ENCODE measurements at places on chromosomes 16 and 17. TPM values are rescaled to one million over a fixed set of nuclear protein-coding genes. Genes with fewer than 3 reads are reported as not detected.

GRCh38 chr17:41689497-41690299 is 1.0 kb downstream of the EIF1 start:
- peak overlapping the region; percentile 99 for H3K4me3 ChIP-seq
- DNase-seq, result no peak
- peaks cover 11% of the 10 kb centered on the region for H3K4me1 ChIP-seq
- peak overlapping the region; percentile 100 for H3K27ac ChIP-seq
- H3K27me3 ChIP-seq, result no peaks in the 10 kb centered on the region
- H3K36me3 ChIP-seq, result peaks cover 39% of the 10 kb centered on the region

DNA sequence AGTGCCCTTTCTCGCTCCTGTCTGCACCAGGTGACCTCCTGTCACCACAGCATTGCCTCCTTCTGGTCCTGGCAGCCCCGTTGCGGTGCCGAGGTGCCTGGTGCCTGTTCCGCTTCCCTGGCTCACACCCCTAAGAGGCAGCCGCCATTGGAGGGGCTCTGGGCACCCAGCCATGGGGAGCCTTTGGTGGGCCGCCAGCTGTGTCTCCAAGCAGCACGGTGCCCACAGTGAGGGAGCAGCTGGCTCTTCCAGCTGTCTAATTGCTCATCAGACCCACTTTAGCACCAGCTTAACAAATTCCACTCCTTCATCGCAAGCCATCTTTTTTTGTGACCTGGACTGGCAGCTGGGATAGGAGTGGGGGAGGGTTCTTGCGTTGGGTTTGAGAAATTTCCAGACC is 276.1 kb downstream of the SNX29 start:
- no peak overlapping the region for H3K4me3 ChIP-seq
- H3K27me3 ChIP-seq, result no peaks in the 10 kb centered on the region
- no peaks in the 10 kb centered on the region for H3K36me3 ChIP-seq
- DNase-seq, result no peak

DNA sequence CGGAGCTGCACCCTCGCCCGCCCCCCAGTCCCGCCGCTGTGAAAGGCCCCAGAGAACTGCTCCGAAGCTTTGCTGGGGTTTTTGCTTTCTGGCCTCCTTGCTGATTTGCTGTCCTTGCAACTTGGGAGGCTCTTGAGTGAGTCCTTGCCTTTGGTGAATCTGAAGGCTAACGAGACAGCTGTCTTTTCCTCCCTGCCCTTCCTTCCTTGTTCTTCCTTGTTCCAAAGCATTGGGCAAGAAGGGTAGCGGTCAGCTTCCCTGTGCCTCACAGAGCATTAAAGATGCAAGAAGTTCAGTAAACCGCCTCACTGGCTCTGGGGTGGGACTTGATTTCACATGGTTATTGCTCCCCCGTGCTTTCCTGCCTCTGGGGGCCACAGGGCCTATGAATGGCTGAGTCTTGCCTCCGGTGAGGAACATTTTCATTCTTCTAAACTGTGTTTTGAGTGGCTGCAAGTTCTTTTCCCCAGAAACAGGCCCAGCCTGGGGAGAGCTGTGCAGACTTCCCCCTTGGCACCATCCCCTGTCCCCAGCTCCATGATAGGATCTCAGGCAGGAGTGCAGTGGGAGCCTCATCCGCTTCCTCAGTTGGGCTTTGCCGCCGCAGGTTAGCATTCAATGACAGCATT is 1.4 kb downstream of the YPEL2 start:
- no peak for DNase-seq
- H3K4me1 ChIP-seq, result peaks cover 51% of the 10 kb centered on the region
- H3K4me3 ChIP-seq, result peak overlapping the region; percentile 94
- H3K27ac ChIP-seq, result peak overlapping the region; percentile 97

DNA sequence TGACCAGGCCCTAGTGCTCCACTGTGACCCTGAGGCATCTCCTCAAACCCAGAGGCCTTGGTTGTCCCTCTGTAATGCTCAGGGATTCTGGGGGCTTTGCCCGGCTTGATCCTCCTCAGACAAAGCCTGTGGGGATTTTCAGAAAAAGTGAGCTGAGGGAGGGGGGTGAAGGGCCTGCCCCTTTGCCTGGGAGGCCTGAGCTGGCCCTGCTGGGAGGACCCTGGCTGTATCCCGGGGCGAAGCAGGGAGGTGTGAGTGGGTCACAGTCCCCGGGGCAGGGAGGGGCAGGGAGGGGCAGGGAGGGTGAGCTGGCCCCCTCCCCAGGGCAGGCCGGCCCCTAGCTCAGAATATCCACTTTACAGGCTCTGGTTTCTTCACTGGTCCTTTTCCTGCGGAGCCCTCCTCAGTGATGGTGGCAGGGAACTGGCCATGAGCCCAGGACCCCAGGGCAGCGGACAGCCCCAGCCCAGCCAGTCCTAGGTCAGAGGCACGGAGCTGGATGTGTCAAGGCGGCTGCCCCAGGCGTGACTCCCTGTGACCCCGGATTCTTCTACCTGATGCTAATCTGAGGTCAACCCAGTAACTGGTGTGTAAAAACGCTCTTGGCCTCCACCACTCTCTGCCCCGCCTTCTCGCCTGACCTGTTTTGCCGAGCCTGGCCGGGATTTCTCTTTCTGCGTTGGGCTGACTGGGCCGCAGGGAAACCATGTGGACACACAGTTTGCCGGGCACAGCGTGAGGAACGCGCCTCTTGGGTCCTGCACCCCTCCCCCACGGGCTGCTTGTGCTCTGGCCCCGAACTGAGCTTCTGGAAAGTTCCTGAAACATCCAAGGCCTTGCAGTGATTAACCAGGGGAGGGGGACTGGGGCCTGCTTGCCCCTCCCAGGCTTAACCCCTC is 5.8 kb upstream of the FASN start:
- no peak overlapping the region for H3K27ac ChIP-seq
- H3K4me3 ChIP-seq, result no peak overlapping the region
- H3K27me3 ChIP-seq, result no peaks in the 10 kb centered on the region
- H3K4me1 ChIP-seq, result peaks cover 14% of the 10 kb centered on the region

DNA sequence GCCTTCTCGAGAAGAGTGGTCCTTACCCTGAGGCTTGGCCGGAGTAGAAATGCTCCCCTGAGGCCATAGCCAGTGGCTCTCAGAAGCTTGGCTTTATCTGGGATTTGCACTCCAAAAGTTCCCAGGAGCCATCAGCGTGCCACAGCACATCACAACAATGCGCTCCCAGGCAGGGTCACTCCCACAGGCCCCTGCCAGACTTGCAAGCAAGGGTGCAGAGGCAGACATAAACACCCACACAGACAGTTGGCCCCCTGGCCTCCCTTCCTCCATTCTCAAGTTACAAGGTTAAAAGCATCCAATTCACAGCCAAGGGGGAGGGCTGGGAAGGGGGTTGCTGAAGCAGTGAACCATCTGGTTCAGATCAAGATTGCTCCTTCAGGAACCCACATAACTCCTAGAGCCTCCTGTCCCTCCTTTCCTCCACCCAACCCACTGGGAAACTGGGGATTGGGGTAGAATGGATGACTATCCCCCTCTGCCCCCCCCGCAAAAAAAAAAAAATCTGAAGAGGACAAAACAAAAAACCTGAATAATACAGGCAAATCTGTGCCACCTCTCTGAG is 1.8 kb downstream of the ST3GAL2 start:
- H3K36me3 ChIP-seq, result no peaks in the 10 kb centered on the region
- H3K4me3 ChIP-seq, result peak overlapping the region; percentile 83
- H3K27me3 ChIP-seq, result no peaks in the 10 kb centered on the region
- DNase-seq, result no peak

DNA sequence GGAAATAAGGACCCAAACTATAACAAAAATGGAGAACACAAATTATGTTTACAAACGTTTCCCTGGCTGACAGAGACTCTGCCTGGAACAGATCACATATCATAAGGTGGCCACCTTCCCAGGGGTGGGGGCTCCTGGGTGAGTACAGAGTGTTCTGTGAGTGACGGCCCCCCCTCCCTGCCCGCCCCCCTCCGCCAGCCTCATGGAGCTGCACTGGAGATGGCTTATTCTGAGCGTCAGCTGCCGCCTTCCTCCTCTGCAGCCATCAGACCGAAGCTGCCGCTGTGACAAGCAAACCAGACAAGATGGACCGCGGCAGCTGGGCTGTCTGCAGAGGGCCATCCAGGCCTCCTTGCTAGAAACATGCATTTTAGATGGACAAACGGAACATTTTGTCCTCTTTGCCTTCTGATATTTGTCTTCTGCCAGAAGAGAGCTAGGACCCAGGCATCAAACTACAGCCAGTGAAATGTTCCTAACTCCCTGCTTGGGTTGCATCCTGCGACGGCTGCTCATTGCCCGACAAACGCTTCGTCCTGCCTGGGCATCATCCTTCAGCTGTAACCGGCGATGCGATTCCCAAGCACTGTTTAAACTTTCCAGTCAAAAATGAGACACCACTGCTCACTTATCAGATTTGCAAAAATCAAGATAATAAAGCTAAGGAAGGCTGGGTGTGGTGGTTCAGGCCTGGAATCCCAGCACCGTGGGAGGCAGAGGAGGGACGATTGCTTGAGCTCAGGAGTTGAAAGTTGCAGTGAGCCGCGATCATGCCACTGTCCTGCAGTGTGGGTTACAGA is 15.3 kb upstream of the RPTOR start:
- no peak overlapping the region for H3K4me3 ChIP-seq
- H3K27me3 ChIP-seq, result no peaks in the 10 kb centered on the region
- no peak for DNase-seq
- no peaks in the 10 kb centered on the region for H3K4me1 ChIP-seq

DNA sequence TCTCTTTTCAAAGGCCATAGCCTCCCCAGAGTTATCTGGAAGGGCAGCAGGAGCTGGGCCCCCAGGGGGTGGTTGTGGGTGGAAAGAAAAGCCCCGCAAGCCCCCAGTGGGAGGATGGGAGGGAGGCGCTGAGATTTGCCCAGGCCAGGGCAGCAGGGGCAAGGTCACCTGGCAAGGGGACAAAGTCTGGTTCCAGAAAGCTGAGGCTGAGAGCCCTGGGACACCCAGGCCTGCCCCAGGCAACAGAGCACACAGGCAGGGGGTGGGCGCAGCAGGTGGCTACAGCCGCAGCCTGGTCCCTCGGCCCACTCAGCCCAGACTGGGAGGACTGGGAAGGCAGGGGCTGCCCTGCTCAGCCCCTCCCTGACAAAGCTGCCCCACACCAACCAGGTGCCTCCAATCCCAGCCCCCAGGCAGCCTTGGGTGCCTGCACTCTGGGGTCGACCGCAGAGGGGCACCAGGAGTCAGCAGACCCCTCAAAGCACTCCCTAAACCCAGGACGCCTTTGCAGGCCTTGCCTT is 23.7 kb upstream of the GSG1L start:
- H3K4me3 ChIP-seq, result no peak overlapping the region
- no peak for DNase-seq
- H3K36me3 ChIP-seq, result no peaks in the 10 kb centered on the region
- H3K27ac ChIP-seq, result no peak overlapping the region
- no peaks in the 10 kb centered on the region for H3K4me1 ChIP-seq
- H3K27me3 ChIP-seq, result no peaks in the 10 kb centered on the region

DNA sequence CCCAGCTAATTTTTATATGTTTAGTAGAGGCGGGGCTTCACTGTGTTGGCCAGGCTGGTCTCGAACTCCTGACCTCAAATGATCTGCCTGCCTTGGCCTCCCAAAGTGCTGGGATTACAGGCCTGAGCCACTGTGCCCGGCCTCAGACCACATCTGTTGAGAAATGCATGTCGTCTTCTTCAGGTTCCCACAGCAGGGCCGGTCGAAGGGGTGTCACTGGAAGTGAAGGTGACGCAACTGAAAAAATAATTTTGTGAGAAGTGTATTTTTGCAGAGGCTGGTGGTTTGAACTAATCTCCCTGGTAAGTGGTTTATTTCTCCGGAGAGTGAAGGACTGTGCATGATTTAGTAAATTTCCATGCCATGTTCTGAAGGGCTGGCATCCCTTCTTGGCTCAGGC is 33.4 kb upstream of the IL34 start:
- no peak for DNase-seq
- no peak overlapping the region for H3K27ac ChIP-seq
- H3K4me3 ChIP-seq, result no peak overlapping the region
- H3K27me3 ChIP-seq, result no peaks in the 10 kb centered on the region
- H3K36me3 ChIP-seq, result no peaks in the 10 kb centered on the region
- H3K4me1 ChIP-seq, result no peaks in the 10 kb centered on the region

DNA sequence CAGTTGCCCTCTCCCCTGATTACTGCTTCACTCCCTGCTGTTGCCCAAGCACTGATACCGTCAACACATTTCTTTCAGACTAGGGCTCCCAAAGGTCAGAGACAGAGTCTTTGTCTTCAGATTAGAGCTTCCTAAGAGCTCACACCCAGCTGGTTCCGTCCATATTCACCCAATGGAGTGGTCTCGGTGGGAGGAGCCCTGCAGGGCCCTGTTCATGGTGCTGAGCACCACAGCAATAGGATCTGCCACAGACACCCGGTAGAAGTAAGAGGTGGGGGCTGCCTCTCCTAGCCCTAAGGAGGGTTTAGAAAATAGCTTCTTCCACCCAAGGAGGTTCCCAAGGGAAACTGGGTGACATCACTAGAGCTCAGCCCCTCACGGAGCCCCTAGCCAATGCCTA is 128.3 kb downstream of the CCDC144A start:
- DNase-seq, result no peak
- no peak overlapping the region for H3K27ac ChIP-seq
- no peak overlapping the region for H3K4me3 ChIP-seq
- peaks cover 23% of the 10 kb centered on the region for H3K4me1 ChIP-seq

DNA sequence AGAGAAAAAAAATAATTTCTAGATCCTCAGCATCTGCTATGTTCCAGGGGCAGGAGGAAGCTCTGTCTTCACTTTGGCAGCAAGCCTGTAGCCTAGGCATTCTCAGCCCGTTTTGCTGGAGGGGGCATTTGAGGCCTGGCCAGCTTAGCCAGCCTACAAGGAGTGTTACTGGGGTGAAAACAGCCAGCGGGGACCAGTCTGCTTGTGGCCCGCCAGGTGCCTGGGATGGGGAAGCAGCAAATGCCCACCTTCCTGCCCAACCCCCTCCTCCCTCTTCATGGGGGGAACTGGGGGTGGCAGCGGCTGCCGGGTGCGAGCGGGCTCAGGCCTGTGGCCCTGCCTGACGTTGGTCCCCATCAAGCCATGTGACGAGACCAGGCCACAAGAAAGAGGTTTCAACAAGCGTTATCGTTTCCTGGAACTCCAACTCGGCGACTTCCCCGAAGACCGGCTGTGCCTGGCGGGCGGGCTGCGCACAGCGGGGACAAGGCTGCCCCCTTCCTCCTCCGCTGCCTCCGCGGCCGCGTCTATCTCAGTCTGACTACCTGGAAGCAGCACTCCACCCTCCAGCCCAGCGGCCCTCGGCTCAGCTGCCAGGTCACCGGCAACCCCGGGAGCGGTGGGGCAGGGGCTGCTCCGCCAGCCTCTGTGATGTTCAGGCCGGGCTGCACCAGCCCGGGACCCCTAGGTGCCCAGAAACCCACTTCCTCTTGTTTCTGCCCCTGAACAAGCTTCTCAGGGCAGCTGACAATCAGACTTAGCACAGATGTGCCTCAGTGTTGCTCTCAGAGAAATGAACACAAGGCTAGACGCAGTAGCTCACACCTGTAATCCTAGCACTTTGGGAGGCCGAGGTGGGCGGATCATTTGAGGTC is 22.9 kb downstream of the SOCS1 start:
- H3K36me3 ChIP-seq, result no peaks in the 10 kb centered on the region
- DNase-seq, result peak; percentile 47
- peaks cover 49% of the 10 kb centered on the region for H3K4me1 ChIP-seq
- no peak overlapping the region for H3K4me3 ChIP-seq

Gene MT1M
- 0.89 TPM for total RNA-seq

Gene MRM3
- total RNA-seq, result 16.5 TPM

Gene SYT17
- 0.57 TPM for total RNA-seq

Gene GPR142
- total RNA-seq, result not detected

Gene CRHR1
- total RNA-seq, result not detected

Gene SKA2
- 42.2 TPM for total RNA-seq

Gene SPHK1
- total RNA-seq, result 4.6 TPM
